ENCODE measurements at places on chromosomes 6 and 20.

DNA sequence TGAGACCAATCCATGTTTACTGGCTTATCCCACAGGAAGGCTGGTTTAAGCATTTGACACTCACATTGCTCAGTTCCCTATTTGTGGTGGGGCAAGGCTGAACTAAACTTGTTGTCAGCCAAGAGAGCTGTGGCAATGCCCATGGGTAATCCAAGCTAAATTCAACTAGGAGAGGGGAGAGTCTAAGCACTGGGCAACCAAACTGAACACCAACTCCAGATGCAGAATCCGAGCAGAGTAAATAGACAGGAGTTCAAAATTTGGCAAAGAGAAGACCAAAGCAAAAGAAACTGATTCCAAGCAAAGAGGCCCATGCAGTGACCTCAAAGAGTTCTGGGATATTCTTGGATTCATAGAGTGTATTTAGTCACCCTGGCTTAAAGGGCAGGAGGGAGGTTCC is 106.5 kb upstream of the NT5E start:
- no peak for DNase-seq

DNA sequence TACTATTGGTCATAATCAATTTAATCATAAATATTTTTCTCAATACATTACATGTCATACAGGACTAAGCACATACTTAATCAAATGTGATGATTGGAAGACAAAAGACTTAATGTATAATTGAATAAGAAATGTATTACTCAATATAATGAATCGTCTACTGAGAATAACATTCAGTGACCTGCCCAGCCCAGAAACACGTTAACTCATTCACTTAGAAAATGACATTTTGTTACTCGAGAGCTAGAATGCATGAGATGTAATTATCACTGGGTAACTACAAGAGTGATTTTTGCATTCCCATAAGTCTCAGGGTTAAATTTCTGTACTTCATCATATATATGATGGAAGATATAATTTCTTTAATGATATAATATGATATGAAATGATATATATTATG is 444.8 kb downstream of the EYS start:
- no peak for DNase-seq

DNA sequence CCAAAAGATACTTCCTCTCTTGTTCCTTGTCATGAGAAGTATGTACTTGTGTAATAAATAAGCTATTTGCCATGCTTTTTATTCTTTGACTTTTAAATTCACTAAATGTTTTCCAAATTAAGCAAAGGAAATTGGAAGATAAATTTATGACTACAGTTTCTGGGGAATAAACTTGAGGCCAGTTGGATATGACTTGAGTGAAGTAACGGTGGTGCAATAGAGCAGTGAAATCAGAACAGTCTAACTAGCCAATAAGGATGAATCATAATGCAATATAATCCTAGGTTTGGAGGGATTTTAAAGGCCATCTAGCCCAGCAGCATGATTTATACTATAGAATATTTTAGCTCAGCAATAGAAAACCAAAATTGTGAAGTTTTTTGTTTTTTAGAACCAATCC is 183.8 kb upstream of the TCF21 start:
- DNase-seq = no peak

- no peak for DNase-seq
These were observed 23.9 kb downstream of the THBS2 start for GRCh38 chr6:169229615-169230321.

DNA sequence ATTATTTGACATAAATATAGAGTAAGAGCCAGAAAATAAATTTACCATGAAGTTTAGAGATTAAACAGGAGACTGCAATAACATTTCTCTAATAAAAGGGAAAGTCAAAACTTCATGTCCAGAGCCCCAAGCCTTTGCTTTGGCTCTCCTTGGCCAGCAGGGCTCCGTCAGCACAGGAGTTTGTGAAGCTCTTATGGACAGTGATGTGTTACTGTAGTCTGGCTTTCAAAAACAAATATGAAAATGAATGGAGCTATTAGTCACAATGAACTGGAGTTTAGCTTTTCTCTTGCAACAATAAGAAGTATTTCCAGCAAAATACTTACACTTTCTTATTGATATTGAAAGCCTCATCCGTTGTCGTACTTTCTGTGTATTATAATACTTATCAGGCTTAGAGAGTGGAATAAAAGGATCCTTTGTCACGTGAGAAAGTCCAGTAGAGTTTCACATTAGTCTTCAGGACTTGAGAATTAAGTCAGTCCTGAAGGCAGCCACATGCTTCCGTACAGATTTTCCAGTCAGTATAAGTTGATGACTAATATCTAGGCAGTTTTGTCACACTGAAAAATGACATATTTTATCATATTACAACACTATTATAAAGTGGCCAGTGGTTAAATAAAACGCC is 117.0 kb upstream of the PRL start:
- DNase-seq = no peak

GRCh38 chr20:9344083-9344920 is 170.1 kb upstream of the LAMP5 start:
- no peak for DNase-seq

- DNase-seq = peak; percentile 88
These were observed 8.2 kb upstream of the UBE2V1 start for GRCh38 chr20:50120935-50121693.

DNA sequence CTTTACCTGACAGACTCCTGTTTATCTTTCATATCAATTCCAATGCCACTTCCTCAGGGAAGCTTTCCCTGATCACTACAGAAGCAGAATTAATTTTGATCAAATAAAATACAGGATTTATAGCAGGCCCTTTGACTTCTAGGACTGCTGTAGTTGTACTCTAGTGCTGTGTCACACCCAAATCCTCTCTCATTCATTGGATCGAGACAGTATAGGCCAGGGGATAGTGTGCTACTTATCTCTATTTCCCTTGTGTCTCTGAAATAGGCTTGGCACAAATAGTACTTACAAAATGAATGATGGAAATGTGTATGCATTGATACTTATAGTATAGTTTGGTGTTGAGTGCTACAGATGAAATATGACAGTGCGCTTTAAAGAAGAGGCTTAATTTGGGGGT is 19.8 kb downstream of the RALY start:
- no peak for DNase-seq

GRCh38 chr20:1671891-1672669 is 14.5 kb upstream of the SIRPG start:
- no peak for DNase-seq

DNA sequence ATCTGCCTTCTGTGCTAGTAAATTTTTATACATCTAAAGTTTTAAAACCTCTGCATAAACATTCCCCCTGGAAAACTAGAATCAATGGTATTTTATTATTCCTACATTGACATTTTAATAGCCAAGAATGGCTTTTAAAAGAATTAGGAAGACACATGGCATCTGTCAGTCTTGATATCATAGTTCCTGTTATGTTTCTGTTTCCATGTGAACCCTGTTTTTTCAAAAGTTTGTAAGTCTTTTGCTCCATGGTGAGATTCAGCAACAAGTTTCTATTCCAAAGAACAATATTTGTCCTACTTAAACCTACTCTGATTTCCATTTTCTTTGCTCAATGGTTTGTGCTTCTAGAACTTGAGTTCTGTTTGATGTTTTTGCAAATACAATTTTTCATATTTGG is 95.2 kb downstream of the PLEKHG1 start:
- no peak for DNase-seq

- DNase-seq = no peak
These were observed 24.4 kb downstream of the KCNQ2 start for GRCh38 chr20:63448031-63448430.

DNA sequence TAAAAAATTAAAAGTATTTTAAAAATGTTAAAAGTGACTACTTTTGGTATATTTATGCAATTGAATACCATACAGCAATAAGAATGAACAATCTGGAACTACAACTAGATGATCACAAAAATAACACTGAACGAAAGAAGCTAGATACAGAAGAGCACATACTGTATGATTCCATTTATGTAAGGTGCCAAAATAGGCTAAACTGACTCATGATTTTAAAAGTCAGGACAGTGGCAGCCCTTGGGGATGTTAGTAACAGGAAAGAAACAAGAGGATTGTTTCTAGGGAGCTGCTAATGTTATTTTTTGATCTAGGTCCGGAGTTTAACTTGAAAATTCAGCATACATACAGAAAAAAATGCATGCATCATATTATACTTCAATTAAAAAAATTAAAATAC is 42.3 kb downstream of the KIF13A start:
- DNase-seq = no peak

DNA sequence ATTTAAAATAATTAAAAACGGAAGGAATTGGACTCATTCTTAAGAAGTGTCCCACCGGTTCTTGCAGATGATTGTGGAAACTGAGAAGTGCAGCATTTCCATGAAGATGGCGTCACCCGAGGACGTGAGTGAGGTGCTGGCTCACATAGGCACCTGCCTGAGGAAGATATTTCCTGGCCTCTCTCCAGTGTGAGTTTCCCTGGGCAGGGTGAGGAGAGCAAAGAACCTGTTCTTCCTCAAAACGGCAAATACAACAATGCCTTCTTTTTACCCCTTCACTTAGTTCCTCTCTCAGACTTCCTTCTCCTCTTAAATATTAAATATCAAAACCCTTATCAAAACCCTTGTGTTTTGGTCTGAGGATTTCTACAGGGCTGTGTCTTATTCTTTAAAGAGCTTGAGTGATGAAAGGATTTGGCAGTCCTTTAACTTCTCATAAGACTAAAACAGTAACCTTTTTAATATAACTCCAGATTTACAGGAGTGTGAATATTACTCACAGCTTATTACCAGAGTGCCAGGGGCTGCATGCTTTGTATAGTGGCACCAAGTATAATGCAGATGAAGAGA is 156.3 kb downstream of the CARMIL1 start:
- DNase-seq = no peak

- DNase-seq = no peak
These were observed 284.4 kb downstream of the ESR1 start for GRCh38 chr6:152091851-152092341.

DNA sequence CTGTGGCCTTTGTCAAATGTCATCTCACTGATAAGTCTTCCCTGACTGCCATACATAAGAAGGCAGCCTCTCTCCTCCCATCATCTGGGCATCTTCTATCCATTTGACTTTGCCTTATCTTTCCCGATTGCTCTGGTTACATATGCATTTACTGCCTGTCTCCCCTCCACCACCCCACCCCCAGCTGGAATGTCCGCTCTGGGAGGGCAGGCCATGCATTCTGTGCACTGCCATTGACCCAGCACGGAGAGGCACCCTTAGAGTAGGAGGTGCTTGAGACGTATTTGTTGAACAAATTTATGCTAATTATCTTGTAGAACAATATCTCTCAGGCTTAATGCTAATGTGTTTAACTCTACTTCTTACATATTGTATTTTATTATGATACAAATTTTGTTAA is 183.9 kb upstream of the HDAC2 start:
- no peak for DNase-seq

GRCh38 chr20:61052776-61053442 is 199.2 kb upstream of the CDH4 start:
- DNase-seq = peak; percentile 30

DNA sequence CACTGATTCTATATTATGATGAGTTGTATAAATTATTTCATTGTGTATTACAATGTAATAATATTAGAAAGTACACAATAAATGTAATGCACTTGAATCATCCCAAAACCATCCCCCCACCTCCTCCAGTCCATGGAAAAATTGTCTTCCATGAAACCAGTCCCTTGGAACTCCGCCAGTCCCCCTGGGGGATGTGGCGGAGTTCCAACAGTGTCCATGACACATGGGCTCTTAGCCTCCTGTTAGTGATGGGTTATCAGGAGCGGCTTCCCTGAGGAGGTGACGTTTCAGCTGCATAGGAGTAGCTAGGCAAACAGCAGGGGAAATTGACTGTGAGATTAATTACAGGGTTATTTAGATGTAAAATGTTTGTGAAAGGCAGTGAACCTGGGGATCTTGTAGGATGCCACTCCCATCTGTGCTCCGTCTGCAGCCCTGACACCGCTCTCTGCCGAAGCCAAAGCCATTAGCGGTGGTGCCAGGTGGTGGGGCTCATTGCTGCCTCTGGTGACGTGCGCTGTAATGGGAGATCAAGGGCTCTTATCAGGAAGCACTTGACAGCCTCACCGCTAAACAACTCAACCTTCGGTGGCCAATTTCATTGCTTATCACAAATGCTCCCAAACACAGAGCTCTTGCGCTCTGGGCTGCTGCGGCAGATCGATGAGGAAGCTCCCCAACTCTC is 81.6 kb upstream of the MC3R start:
- no peak for DNase-seq

- no peak for DNase-seq
These were observed 68.5 kb upstream of the ZNF184 start for GRCh38 chr6:27541212-27541932.

DNA sequence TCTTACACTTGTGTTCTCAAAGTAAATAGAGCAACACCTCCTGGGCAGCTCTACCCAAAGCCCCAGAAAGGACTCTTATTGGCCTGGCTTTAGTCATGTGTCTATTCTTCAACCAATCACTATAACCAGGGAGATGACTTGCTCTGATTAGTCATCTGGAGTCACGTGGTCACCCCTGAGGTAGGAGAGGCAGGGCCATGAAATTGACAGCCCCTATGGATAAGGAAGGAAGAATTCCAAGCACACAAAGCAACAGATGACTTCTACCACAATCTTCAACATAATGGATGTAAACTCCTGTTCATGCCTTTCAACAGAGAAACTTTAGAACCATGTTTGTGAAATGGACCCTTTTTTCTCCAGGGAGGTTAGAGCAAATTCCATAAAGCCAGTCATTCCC is 24.6 kb upstream of the EYA2 start:
- no peak for DNase-seq

DNA sequence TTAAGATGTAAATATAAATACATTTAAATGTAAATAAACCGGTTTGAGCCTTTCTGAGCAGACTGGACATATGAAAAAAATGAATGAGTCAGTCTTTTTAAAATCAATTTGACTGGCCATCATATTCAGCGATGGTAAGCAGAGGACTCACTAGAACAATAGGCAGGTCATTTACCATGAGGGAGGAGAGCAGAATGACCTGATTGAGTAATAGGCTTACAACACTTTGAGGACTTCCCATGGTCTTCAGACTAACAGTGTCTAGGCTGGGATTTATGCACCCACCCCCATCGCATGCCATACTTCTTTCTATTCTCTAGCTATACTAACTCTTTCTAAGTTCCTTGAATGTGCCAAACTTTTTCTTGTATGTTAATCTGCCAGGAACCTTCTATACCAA is 241.9 kb upstream of the RAB32 start:
- DNase-seq = no peak

GRCh38 chr6:136723780-136724179 is 68.5 kb downstream of the MAP3K5 start:
- no peak for DNase-seq

- peak; percentile 54 for DNase-seq
These were observed at the start of gene SLC18B1 for GRCh38 chr6:132797951-132798868. SLC18B1 (minus strand) TSS chr6:132798637; CDS start chr6:132798456, 181 bp downstream.

DNA sequence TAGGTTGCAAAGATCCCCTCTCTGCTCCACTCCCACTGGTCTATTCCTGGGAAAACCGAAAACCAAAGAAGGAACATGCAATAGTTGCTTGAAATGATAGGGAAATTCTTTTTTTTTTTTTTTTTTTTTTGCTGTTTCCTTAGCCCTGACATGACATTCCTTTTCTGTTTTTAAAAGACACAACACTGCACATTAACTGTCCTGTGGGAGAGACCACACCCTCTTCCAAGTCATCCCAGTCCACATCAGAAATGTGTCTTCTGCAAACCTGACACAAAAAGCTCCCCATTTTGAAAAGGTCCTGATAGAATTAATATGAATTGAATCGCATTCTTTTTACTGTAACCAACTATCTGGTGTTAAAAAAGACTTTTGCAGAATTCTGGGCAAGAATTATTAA is 43.4 kb upstream of the RIPOR2 start:
- no peak for DNase-seq

- DNase-seq = no peak
These were observed 45.3 kb upstream of the HDDC2 start for GRCh38 chr6:125346926-125347563.
